ENCODE measurements at places on chromosomes 6 and 20. TPM values are rescaled to one million over a fixed set of nuclear protein-coding genes. Genes with fewer than 3 reads are reported as not detected.

TMX4 gene
- total RNA-seq, result 61.9 TPM

ECT2L gene
- 0.11 TPM for total RNA-seq

BPIFB4 gene
- total RNA-seq, result not detected

ANGPT4 gene
- total RNA-seq, result under 0.01 TPM

MTFR2 gene
- 3.1 TPM for total RNA-seq

CCN6 gene
- total RNA-seq, result 36.8 TPM

CD109 gene
- 176 TPM for total RNA-seq

PTPRK gene
- 59.2 TPM for total RNA-seq

DLK2 gene
- not detected for total RNA-seq

MEP1A gene
- not detected for total RNA-seq

TFAP2D gene
- not detected for total RNA-seq

COL9A3 gene
- total RNA-seq, result 1.0 TPM

Data from articular chondrocyte of knee joint (primary cell).